ENCODE measurements at places on chromosomes 6 and 20.
A peak's percentile ranks its signal among the peaks of the same experiment; 100 is the strongest.

DNA sequence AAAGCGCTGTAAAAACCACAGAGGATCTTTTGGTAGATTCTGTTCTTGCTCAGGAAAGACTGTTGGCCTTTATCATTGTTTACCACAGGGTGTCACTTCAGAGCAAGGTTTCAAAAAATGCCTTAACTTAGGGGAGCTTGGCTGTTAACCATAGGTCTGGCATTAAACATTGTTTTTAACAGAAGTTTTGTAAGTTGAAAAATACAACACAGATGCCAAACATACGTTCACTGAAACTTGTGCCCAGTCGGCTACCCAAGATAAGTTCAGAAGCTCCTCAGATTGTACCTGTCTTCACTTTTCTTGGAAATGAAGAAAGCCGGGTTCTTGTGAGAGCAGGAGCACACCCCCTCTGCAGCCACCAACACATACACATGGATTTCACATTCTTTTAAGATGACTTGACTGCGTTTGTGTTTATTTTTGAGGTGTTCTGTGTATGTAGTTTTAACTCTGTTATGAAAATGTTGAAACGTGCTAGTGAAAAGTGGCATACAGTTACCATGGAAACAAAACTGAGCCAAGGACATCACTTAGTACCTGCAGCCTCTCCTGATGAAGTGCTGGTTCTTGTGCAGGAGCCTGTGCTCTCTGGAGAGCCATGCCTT is 64.9 kb downstream of the SYCP2L start:
- peak; percentile 1 for DNase-seq

DNA sequence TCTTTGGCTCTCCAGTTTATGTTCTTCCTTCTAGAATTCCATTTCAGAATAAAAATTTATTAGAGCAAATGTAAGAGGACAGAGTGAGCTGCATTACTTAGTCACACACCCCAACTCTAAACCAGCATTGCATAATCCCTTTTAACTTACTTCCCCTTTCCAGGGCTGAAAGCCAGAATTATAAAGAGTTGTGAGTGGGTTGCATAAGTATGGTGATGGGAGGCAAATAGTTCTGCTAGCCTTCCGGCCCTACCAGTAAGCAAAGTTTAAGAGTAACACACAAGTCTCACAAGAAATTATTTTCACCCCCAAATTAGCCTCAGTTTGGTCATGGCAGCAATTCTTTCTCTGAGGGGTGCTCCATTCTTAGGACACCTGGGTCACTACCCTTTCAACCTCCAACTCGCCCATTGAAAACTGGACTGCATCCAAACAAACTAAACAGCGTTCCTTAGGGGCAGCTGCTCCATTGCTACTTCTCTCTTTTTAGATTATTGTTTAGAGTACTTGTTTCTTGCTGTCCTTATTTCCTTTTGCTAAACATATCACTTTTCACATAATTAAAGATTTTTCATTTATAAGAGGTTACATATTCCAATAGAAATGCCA is 1.6 kb downstream of the KIAA0408 start:
- DNase-seq = no peak

DNA sequence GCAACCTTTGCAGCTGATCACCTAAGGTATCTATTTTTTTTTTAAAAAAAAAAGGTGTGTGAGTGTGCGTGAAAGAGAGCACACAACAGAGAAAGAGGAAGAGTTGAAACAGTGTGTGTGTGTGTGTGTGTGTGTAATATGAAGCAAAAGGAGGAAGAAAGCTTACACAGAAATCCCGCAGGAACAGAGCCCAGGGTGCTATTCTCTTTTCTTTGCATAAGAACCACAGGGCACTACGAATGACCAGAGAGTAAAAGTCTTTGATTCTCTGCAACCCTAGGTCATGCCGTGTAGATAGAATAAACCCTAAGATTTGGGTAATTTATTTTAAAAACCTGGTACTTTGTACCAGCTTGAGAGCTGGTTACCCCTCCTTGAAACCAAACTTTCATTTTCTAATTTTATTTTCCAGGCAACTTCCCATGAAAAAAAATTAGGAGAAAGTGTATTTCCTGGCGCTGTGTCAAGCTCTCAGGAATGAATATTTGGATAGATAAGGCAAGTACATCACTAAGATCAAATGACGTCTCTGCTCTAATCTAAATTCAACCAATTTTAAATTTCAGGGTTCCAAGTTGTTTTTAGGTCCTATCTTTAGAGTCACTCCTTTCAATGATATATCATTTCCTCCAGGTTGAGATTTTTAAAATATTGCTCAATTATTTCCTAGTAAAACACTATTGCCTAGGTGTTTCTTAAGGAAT is 47.9 kb upstream of the ID4 start:
- DNase-seq = no peak

DNA sequence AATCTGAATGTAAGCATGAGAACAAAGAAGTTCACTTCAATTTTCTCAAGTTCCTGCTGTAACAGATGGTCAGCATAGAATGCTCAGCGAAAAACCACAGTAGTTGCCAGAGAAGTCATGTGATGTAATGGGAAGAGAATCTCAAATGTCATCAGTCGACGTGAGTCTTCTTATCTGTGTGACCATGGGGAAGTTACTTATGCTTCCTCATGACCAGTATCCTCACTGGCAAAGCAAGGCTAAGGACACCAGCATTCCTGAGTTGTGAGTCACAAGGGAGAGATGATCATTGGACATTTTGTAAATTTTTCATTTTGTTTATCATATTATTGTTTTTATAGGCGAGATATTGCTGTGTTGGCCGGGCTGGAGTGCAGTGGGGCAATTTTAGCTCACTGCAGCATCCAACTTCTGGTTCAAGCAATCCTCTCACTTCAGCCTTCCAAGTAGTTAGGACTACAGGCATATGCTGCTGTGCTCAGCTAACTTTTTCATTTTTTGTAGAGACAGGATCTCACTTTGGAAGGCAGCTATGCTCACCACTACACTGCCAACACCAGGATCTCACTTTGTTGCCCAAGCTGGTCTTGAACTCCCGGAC is 21.9 kb downstream of the SGK1 start:
- DNase-seq = no peak

DNA sequence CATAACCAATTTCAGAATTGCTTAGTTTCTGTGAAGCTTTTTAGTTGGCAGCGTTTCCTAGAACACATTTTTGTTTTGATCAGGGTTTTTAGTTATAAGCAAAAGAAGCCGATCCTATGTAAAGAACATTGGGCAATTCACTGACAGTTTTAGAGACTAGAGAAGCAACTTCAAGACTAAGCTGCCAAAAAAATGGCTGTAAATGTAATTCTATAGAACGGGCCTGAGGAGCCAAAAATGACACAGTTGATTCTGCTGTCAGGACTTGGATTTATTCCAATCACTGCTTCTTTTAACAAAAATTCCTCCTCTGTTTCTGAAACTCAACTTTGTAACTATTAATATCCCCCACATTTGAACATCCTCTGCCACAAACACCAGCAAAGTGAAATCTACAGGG is 236.0 kb upstream of the EYS start:
- no peak for DNase-seq

All from NCI-H345 (cell line).